ENCODE measurements at places on chromosomes 3 and 15.

GRCh38 chr3:186414735-186415419 is 52.8 kb upstream of the DGKG start:
- no peak for DNase-seq

GRCh38 chr15:34013746-34014145 is 25.3 kb downstream of the AVEN start:
- no peak for DNase-seq

DNA sequence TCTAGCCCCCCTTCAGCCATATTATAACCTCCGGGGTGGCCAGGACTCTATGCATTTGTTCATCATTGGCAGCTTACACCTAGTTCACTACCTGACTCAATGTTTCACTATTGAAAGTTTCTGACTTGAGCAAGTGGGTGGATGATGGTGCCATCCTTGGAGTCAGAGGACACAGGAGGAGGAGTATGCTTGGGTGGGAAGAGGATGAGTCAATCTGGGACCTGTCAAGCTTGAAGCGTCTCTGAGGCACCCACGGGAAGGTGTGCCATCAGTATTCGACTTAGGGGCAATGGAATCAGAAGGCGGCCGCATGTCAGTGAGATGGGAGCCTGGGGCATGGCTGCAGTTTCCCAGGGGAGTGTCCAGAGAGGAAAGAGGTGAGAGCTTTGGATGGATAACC is 133.3 kb downstream of the EPHB1 start:
- no peak for DNase-seq

DNA sequence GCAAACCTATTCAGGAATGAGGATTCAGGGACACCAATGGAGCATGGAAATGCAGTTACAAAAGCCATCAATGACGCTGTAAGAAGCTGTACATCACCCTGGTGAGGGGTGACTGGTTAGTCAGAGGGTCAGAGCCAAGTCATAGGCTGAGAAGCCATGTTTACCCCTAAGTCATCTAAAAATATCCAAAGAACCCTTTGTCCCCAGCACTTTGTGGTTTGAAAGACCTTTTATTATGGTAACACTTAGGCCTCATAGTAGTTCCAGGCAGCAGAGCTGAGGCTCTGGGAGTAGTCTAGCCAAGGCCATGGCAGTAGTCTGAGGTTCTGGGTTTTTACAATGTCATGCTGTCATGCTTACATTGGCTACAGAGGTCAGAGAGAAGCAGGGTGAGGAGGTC is 131.2 kb downstream of the CTNNB1 start:
- no peak for DNase-seq

- no peak for DNase-seq
Observed at GRCh38 chr3:20637729-20638128, 451.7 kb upstream of the SGO1 start.

GRCh38 chr3:72397586-72397985 is 450.7 kb downstream of the SHQ1 start:
- no peak for DNase-seq

DNA sequence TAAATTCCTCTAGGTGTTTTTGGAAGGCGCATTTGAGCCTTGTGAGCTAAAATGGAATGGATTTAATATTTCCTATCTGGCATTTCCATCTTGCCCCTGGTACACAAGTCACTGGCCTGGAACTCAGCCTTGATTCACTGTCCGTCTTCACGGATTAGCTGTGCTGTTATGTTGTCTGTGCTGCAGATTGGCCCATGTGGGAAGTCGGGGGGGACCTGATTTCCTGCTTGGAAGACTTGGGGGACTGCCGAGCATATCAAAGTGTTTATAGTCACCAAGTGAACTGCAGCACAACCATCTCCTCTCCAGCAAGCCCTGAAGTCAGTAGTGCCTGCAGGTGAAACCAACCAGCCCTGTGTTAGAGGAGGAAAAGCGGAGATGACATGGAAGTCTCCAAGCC is 12.2 kb downstream of the GHRL start:
- no peak for DNase-seq
